ENCODE measurements at places on chromosomes 1 and 21. TPM values are rescaled to one million over a fixed set of nuclear protein-coding genes. Genes with fewer than 3 reads are reported as not detected.

The LCE1F gene
- total RNA-seq = not detected

The NSUN4 gene
- total RNA-seq = 8.7 TPM

The KCNJ10 gene
- total RNA-seq = 0.26 TPM

The FALEC gene
- total RNA-seq = not detected

The CCDC30 gene
- 1.5 TPM for total RNA-seq

The RAB42 gene
- not detected for total RNA-seq

The SPRR1B gene
- not detected for total RNA-seq

The GNB1 gene
- 51.2 TPM for total RNA-seq

The AUNIP gene
- total RNA-seq = 7.0 TPM

The FMOD gene
- 0.16 TPM for total RNA-seq

The TMEM234 gene
- 9.6 TPM for total RNA-seq

The PCSK9 gene
- 0.26 TPM for total RNA-seq

The OR2T11 gene
- total RNA-seq = not detected

The HES4 gene
- total RNA-seq = 8.4 TPM

The PRRX1 gene
- total RNA-seq = 0.13 TPM

The LHX8 gene
- total RNA-seq = 0.08 TPM

The TSPEAR gene
- total RNA-seq = not detected

The TMEM200B gene
- not detected for total RNA-seq

The KPRP gene
- not detected for total RNA-seq

The WNT3A gene
- total RNA-seq = not detected

The LCE1D gene
- total RNA-seq = not detected

Measured in SK-MEL-5 (cell line).